ENCODE measurements at places on chromosomes 11 and 22.

- no peak for DNase-seq
Measured at GRCh38 chr11:83480251-83480650, 194.1 kb upstream of the CCDC90B start.

DNA sequence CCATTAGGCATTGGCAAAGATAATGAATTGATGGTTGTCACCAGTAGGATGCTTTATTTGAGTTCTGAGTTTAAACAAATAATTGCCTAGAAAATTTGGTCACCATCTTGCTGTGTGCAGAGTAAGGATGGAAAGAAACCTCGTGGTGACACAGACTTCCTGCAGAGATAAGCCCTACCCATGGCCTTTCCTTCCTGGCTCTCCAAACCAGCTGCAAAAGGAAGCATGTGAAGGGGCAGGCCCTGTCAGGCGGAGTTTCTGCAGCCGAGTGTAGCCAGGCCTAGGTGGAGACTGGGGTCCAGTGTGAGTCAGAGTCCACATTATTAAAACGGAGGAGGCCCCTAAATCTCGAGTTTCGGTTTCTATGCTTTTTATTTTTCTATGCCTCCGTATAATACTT is 83.1 kb upstream of the ADSL start:
- no peak for DNase-seq

DNA sequence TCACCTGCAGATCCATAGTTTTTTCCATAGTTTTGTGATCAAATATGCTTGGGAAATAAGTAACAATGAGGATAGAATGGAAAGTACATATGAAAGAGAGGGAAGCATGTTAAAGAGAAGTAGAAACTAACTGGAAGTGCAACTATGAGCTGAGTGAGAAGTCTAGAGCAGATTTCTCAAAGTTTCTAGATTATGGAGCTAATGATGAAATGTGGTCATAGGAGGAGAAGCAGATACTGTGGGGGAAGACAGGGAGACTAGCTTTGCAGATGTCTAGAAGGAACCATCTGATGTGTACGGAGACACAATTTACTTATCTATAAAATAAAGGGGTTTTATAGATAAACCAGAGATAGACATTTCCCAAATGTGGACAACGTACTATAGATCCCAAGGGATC is 37.1 kb downstream of the RELT start:
- DNase-seq, result no peak

DNA sequence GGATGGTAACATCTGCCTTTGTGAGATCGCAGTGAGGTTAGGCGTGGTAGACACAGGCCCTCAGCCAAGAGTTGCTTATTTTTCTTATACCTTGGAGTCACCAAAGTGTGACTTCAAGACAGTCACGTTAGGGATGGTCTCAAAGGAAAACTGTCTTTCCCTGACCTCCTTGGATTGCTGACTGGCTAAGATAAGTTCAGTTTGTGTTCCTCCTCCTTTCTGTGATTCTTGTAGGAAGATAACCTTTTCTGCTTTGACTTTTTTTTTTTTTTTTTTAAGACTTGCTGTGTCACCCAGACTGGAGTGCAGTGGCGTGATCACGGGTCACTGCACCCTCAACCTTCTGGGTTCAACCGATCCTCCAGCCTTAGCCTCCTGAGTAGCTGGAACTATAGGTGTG is 23.1 kb downstream of the TAB1 start:
- no peak for DNase-seq

GRCh38 chr11:31651208-31651607 is 141.6 kb downstream of the ELP4 start:
- DNase-seq, result no peak

DNA sequence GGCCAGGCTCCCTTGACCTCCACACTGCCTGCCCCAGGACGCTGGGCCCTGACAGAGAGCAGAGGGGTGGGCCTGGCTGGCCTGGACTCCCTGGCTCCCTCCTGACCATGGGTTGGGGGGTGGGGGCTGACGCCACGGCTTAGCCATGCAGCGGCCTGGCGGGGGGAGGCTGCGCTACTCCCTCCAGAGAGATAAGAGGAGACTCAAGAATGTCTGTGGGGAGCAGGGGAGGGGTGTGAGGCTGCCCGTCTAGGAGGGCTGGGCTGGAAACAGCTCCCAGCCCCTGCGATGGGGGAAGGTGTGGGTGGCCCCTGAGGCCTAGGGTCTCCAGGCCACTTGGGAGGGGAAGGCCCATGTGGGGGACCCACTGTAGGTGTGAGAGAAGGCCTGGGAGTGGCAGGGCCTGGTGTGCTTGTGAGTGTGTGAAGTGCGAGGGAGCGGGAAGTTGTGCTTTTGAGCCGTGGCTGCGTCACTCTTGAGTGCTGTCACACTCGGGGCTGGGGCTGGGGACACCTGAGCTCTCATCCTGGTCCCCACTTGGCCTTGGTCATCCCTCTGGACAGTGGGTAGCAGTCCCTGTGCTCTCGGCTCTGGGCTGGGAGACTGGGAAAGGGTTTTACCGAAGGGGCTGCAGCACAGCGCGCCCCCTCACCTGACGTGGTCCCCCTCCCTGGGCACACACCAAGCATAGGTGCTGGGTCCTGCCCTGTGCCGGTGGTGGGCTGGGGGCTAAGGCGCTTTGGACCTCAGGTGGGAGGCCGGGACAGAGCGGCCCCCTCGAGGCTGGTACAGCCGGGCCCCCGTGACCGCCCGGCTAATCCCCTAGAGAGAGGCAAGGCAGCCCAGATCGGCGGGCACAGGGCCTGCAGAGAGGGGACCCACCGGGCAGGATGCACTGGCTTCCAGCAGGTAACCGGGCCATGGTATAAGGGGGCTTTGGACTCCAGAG is 2.4 kb downstream of the MYRF start:
- DNase-seq, result no peak

Measured in Ammon's horn (tissue), 1 donor.